Fibroblast of the conjunctiva (primary cell): ENCODE measurements at places on chromosomes 7 and 10.

- DNase-seq: no peak
Observed at GRCh38 chr7:132211971-132212370, 364.3 kb downstream of the PLXNA4 start.

DNA sequence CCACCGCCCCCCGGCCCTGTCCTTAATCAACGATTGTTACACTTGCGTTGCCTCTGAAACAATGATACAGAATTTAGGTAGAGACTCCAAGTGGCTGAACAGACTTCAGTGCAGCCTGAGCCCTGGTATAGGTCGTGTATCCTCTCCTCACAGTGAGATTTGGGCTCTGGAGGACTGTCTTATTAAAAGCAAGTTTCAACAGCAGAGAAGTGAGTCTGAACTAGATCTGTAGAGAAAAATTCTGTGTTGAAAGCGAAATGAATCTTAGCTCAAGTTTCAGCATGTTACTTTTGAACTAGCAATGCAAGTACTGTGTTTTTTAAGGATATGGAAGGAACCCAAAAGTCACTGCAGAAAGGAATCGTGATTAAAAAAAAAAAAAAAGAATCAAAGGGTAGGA lies 103.1 kb downstream of the HOXA1 start:
- no peak for DNase-seq

DNA sequence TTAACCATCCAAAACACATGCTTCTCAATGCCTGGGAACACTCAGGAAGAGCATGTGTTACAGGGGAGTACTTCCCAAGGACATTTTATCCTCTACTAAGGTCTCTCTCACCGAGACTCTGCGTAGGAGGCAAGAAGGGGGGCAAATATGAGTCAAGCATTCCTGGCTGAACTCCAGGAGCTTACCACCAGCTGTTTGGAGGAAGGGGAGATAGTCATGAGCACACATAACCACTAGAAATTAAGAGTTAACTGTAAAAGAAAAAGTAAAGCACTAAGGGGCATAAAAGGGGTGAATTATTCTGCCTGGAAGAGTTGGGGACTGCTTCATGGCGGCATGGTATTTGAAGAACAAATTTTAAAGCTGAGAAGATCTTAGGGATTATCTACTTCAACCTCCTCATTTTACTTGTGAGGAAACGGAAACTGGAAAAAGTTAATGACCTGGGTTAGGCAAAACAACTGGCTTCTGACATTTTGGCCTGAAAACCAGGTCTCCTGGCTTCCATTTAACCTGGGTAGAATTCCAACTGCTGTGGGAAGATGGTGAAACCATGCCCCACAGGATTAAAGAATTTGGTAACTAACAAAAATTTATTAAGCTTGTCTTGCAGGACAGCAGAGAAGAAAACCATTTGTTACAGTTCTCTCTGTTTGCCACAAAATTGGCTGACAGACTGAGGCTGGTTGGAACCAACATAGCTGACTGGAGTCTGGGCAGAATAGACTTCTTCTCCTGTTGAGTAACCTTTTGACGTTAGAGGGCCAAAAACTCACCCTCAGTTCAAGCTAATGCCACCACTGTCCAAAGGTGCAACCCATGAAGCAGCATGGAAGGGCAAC lies 85.5 kb downstream of the SLC25A13 start:
- DNase-seq: peak; percentile 81

DNA sequence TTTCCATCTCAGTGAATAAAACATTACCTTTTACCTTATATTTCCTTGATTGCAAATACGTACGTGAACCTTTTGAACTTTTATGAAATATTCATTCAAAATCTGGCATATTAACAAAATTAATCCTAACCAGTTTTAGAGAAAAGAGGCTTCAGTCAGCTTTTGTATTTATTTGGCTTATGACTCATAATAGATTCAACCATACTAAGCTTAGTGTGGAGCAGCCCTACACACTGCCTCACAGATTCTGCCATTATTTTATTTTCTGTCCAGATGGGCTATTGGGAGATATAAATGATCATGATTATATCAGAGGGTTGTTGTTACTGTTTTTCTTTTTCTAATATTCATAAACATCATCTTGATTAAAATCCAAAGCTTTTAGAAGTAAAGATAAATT lies 325.5 kb downstream of the GPR37 start:
- DNase-seq: no peak

DNA sequence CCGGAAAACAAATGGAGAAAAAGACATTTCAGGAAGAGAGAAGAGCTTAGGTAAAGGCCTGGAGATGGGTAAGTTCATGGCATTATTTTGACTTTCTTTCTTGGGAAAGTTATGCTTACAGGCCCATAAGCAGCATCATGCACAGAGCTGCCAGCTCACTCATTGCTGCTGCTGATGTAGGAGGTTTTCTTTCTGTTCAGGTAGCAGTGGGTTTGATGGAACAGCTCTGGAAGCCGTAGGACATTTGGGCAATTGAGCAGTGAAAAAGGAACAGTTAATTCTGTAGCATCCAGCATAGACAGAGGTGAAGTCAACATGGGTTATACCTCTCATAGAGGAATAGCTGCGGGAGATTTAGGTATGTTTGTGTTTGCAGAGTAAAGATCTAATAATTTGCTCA lies 3.3 kb downstream of the CHN2 start:
- no peak for DNase-seq

DNA sequence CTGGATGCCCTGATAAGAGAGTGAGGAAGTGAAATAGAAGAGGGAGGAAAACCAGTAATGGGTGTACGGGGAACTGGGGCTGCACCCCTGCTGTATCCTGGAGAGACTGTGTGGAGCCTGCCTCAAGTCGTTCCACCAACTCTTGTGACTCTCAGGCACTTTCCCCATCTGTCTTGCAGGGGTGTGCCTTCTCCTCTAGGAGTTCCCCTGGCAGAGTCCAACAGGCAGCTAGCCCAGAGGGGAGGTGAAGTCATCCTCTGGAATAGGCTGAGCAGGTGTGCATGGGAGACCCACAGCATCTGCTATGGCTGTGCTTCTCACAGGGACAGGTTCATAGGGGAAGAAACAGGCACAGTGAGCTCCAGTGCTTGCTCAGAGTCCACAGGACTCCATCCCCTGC lies 46.8 kb downstream of the WIPF3 start:
- no peak for DNase-seq

DNA sequence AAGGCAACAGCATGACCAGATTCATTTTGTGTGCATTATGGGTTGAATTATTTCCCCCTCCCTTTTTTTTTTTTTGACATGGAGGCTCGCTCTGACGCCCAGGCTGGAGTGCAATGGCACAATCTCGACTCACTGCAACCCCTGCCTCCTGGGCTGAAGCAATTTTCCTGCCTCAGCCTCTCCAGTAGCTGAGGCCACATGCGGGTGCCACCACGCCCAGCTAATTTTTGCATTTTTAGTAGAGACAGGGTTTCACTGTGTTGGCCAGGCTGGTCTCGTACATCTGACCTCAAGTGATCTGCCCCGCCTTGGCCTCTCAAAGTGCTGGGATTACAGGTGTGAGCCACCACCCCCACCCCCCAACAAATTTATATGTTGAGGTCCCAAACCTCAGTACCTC lies 42.0 kb downstream of the ZNF783 start:
- no peak for DNase-seq

- no peak for DNase-seq
Observed at GRCh38 chr7:20358762-20359282, 28.1 kb downstream of the ITGB8 start.

GRCh38 chr7:30625283-30625682 lies 30.6 kb downstream of the GARS1 start:
- no peak for DNase-seq

- DNase-seq: no peak
Observed at GRCh38 chr10:32951111-32951510, 6.9 kb downstream of the ITGB1 start.

- DNase-seq: no peak
Observed at GRCh38 chr10:92142949-92143348, 147.9 kb downstream of the CPEB3 start.

GRCh38 chr10:13671904-13672303 lies 85.1 kb downstream of the PRPF18 start:
- no peak for DNase-seq

- DNase-seq: no peak
Observed at GRCh38 chr7:139502226-139502625, 18.8 kb upstream of the KLRG2 start.

- DNase-seq: no peak
Observed at GRCh38 chr7:68587599-68587998, 1010.7 kb upstream of the AUTS2 start.

GRCh38 chr10:80500572-80501380 lies 36.9 kb upstream of the SH2D4B start:
- peak; percentile 71 for DNase-seq

DNA sequence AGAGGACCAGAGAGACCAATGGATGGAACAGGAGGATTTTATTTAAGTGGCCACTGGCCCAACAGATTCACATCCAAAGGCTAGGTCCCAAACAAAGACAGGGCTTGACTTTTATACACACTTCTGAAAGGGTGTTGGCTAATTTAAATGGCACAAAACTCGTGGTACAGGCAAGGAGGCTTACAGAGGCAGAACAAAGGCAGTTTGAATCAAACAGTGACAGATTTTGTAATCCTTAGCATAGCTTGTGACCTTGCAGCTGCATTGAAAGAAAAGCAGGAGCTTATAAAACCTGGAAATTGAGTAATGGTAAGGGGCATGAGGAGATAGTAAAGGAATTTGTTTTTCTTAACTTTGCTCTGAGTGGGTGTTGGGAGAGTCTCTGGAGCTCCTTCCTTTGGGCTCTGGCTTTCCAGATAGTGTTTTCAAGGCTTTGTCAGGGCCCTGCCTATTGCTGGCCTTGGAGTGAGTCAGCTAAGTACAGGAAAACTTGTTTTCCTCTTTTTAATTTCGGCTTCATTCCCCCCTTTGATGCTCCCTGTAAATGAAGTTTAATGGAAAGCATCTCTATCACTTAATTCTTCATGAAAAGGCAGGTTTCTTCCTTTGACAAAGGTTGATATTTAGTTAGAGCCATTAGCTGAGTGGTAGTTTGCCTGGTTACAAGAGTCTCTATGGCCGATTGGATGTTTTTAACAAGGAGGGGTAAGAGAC lies 96.9 kb downstream of the TRIM24 start:
- no peak for DNase-seq

DNA sequence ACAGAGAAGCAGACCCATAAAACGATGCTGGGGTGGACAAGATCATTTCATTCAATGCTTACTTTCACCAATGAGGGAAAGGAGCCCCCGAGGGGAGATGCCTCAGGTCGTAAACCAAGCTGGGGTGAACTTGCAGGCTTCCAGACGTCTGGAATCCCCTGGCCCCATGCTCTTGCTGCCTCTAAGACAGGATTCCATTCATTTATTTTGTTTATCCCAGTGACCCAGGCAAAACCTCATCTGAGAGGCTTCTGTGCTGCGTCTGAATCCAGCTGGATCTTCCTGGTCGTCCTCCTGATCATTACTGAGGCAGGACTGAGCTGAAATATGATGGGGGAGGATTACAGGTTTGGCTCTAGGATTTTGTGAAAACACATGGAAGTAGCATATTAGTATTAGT lies 182.9 kb downstream of the MYOF start:
- no peak for DNase-seq

- DNase-seq: no peak
Observed at GRCh38 chr7:25118048-25118753, 6.9 kb downstream of the CYCS start.

- no peak for DNase-seq
Observed at GRCh38 chr10:58486821-58487220, 25.9 kb upstream of the BICC1 start.

DNA sequence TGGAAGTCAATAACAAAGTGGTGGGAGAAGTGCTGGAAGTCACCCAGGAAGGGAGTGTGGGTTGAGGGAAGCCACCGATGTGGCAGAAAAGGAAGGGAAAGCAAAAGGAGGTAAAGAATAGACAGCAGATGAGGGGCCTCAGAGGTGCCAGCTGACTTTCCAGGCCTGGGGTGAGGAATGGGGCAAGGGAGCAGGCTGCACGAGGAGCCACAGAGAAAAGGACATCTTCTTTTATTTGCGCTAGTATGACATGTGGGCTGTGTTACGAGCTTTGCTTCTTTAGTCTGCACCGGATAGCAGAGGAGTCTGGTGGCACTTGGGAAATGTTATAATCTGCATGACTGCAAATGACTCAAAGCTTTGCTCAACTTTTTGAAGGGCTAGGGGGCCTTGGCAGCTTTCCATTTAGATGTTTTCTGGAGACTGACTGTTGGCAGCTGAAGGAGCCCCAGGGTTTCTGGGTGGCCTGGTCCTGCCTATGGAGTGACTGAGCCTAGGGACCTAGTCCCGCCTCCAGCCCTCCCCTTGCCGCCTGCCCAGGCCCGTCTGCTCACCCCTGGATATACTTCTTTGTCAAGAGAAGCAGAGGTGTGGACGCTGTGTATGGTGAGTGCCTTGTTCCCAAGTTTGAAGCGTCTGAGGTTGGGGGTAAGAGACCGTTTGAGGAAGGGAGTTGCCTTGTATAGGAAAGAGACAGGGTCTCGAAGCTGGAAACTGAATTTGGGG lies 5.1 kb downstream of the PRXL2A start:
- DNase-seq: peak; percentile 38

- DNase-seq: no peak
Observed at GRCh38 chr7:115346685-115347084, 424.8 kb downstream of the MDFIC start.

- no peak for DNase-seq
Observed at GRCh38 chr7:69412331-69413146, 185.7 kb upstream of the AUTS2 start.

DNA sequence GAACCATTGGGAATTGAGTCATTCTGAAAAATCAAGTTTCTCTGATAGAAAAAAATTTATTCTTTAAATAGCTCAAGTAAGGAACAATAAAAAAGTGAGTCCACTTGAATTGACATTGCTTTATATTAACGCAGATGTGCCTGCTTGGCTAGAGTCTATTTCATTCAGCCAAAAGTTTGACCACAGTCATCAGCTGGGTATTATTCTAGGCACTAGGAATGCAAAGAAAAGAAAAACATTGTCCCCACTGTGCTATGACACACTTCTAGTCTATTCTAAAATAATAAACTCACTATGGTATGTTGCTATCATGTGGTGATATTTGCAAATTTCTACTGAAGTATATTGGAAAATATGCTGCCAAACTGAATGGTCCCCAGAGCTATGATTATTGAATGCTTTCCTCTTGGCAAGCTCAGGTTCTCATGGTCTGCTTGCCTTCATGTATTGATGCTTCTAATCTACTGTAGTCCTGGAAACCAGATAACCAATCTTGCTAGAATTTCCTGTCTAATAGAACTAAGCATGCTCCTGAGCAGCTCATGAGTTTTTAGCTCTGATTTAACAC lies 8.3 kb downstream of the SFRP4 start:
- peak; percentile 12 for DNase-seq

- no peak for DNase-seq
Observed at GRCh38 chr7:116185956-116186355, 24.4 kb upstream of the TES start.

- DNase-seq: no peak
Observed at GRCh38 chr10:26832960-26833359, 27.8 kb downstream of the ABI1 start.

DNA sequence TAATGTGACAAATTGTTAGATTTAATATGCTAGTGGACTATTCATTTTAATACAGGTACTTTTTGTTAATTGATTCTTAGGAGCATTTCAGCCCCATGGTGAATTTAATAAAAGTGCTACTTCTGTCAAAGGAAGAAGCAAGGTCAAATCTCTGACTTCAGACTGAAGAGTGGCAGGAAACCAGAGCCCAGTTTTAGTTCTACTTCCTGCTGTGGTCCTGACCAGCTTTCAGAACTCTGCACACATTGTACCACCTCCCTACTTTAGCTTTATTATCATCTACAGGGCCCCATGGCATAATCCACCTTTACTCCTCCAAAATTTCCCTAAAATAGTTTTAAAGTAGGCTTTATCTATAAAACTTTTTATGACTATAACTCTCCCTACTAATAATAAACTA lies 33.7 kb downstream of the CTTNBP2 start:
- DNase-seq: no peak

- DNase-seq: no peak
Observed at GRCh38 chr10:131690805-131691239, 210.0 kb upstream of the PPP2R2D start.

GRCh38 chr10:17742918-17743317 lies 9.1 kb upstream of the TMEM236 start:
- peak; percentile 33 for DNase-seq
